ENCODE measurements at places on chromosomes 16 and 17.

DNA sequence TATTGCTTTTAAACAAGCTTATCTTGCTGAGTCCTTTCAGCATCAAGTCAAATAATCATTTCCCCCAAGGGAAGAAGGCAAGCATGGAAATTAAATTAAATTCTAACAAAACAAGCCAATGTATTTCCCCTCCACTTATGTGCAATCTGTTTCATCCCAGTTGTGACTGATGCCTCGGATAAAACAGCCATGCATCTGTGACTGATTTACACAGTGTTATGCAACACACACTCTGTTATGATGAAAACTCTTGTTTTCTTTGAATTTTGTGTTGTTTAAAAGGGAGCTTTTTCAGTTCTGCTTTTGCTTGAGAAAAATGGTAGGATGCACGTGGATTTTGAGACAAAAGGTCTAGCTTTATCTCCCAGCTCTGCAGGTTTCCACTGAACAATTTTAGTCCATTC is 32.6 kb downstream of the TMEM100 start:
- no peak for DNase-seq

GRCh38 chr17:55289106-55289446 is 24.3 kb downstream of the HLF start:
- DNase-seq: no peak

DNA sequence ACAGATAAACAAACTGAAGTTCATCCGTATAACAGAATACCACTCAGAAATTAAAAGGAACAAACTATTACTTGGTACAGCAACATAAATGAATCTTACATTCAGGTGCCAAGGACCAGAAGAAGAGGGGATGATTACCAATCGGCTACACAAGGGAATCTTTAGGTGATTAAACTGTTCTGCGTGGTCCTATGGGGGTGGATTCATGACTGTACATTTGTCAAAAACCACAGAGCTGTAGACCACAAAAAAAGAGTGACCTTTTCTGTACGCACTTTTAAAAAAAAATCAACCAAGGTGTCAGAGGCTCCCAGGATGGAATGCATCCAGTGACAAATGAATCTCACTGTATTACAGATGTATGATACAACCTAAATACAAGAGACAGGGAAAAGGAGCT is 110.8 kb downstream of the CDYL2 start:
- no peak for DNase-seq

- peak; percentile 31 for DNase-seq
Observed at GRCh38 chr16:23435500-23435899, 17.5 kb downstream of the COG7 start.

GRCh38 chr17:68627956-68628575 is 26.9 kb upstream of the FAM20A start:
- DNase-seq: no peak

- no peak for DNase-seq
Observed at GRCh38 chr16:2786061-2786825, 1.1 kb downstream of the PRSS33 start.

DNA sequence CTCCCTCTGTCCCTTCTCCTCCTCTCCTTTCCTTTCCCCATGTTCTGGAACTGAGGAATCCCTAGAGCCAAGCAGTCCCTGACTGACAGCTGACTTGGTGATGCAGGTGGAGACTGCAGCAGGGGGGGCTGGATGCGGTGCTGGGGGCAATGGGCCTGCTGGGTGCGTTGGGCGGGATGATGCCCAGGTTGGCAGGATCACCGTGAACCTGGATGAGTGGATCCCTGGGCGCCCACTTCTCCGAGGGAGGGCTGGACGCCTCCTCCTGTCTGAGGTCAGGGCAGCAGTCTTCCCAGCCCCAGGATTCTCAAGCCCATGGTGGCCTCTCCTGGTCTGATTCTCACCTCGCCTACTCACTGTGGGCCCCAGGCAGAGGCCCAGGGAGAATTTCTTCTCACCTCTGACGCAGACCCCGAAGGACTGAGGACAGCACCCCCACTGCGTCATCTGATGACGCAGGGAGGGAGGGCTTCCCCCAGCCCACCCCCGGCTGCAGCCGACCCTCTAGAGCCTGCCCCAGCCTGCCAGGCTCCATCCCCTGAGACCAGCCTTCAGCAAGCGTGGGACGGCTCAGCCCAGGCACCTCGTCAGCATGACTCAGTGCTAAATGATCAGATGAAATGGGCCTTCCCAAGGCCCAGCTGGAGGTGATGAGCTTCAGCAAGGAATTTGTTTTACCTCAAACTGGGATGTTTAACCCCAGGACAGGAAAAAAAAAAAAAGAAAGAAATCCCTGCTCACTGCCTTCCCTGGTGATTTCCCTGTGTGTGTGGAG is 188.0 kb upstream of the TNRC6C start:
- no peak for DNase-seq

- no peak for DNase-seq
Observed at GRCh38 chr17:50096092-50096491, 941 bp downstream of the PDK2 start.

GRCh38 chr17:31072186-31072585 is 22.6 kb upstream of the NF1 start:
- DNase-seq: no peak

DNA sequence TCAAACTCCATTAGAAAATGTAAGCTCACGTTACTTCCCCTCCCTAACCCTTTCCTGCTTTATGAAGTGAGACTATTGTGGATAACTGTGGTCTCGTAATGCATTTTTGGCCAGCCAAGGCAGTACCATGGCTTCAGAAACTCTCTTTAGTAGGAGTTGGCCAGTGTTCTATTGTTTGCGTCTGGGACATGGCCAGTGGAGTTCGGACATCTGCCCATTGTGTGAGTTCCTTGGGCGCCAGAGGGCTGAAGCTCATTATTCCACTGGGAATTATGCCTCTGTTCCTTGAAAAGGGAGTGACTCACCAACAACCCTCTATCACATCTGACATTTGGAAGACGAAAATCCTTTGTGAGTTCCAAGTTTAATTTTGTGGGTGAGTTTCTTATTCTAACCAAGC is 319.5 kb upstream of the SOX9 start:
- no peak for DNase-seq

GRCh38 chr17:4515501-4515900 is 16.8 kb downstream of the SPNS2 start:
- no peak for DNase-seq

DNA sequence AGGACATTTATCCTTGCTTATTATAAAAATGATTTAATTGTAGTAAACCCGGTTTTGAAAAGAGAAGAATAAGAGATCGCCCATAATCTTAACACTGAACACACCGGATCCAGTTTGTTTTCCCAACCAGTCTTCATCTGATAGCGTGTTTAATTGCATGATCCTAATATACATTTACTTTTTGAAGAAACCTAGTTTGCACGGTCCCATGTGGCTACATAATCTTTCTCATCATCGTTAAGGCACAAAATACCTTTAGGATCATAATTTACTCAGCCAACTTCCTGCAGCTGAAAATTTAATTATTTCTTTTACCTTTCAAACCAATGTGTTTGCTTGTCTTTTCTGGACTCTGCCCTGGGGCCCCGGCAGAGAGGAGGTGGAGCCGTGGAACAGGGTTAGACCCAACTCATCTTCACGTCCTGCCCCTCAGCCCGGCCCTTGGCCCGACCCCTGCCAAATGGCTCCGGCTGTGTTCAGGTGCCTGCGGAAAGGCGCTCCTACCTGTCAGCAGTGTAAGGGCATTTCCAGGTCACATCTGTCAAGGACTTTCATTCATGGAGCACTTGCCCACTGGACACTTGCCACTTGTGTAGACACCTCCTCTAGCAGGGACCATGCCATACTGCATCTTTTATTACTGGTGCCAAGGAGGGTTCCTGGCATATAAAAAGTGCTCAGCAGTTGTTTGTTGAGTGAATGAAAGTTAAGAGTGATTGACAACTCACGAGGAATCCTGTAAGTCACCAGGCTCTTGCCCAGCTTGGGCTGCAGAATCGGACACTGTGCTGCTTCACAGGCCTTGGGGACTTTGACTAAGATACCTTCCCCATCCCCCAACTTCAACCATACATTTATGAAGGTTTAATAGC is 28.6 kb downstream of the SMARCE1 start:
- DNase-seq: no peak

DNA sequence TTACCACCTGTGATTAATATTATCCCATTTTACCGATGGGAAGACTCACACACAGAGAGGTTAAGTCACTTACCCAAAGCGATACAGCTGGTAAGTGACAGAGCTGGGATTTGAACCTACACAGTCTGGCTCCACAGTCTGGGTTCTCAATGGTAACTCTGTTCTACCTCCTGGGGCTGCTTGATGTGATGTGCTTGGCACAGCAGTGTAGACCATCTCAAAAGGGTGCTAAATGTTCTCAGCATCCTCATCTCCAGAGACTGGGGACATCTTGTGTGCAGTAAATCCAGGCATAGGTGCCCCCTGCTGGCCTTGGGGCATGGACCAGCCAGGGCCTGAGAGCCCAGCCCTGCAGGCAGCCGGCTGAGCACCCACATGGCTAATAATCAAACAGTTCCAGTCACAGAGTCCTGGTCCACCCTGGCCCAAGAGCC is 15.4 kb upstream of the KATNB1 start:
- no peak for DNase-seq

GRCh38 chr16:81071805-81072204 is 5.2 kb downstream of the C16orf46 start:
- DNase-seq: no peak

- no peak for DNase-seq
Observed at GRCh38 chr17:79241616-79242015, 167.0 kb downstream of the ENGASE start.

DNA sequence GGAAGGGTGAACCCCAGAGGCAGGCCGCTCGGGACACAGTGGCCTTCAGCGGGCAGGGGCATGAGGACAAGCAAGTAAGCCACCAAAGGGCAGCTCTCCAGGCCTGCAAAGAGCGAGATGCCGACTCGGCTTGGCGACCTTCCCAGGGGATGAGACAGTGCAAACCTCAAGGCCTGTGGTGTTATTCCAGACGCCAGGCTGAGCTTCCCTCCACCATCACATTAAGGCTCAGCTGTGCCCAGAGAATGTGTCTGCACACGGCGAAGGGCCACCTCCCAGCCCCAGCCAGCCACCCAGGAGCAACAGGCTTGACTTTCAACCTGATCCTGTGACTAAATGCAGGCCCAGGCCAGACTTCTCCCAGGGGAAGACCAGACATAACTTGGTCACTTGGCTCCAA is 251.4 kb downstream of the SOX9 start:
- no peak for DNase-seq

DNA sequence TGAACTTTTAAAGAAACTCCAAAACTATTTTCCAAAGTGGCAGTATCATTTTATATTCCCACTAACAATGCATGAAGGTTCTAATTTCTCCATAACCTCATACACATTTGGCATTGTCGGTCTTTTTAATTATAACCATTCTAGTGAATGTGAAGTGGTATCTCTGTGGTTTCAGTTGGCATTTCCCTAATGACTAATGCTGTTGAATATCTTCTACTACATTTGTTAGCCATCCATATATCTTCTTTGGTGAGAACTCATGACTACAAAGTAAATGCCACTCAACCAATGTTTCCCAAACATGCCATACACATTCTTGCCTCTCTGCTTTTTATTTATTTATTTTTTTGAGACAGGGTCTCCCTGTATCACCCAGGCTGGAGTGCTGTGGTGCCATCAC is 31.7 kb upstream of the TAOK1 start:
- no peak for DNase-seq

DNA sequence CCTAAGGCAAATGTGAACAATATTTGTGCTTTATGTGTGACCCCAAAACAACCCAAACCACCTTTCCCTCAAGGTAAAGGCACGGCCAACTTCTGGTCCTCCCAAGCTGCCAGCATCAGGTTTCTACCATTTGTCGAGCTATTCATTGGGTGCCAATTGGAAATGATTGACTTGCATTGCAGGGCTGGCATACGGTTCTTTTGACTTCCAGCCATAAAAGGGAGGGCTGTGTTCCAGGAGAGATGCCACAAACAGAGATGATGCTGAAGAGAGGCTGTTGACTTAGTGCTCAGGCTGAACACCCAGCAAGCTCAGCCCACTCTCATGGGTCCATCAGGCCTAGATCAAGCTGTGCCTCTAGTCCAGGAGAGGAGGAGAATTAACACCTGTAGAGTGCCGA is 252.4 kb downstream of the GRIN2A start:
- no peak for DNase-seq

- no peak for DNase-seq
Observed at GRCh38 chr17:19650826-19651225, 2.3 kb downstream of the ALDH3A2 start.

DNA sequence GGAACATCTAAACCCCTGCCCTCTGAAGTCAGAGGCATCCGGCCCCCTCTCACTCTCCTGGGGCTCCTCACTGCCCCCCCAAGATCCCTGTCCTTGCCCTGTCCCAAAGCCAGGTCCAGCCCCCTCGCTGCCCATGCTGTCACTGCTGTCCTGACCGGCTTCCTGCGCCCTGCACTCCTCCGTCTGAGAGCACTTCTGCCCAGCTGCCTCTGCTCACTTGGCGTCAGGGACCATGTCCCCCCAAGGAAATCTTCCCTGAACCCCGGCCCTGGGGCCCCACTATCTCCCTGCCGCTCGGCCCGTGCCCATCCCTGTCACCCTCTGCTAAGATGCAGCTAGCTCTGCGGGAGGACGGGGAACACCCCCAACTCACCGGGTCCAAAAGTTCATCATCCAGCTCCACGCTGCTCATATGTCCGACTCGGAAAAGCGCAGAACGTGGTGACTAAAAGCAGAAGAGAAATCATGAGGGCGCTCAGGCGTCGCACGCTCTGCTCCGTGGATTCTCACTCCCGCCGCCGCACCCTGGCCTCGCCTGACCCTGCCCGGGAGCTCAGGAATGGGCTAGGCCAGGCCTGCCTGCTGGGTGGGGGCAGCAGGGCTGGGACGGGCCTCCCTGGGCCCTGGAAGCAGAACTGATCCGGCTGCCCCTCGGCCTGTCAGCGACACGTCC is 9.8 kb downstream of the CLCN7 start:
- DNase-seq: no peak

GRCh38 chr17:75032720-75033280 is 14.0 kb downstream of the ATP5PD start:
- no peak for DNase-seq

DNA sequence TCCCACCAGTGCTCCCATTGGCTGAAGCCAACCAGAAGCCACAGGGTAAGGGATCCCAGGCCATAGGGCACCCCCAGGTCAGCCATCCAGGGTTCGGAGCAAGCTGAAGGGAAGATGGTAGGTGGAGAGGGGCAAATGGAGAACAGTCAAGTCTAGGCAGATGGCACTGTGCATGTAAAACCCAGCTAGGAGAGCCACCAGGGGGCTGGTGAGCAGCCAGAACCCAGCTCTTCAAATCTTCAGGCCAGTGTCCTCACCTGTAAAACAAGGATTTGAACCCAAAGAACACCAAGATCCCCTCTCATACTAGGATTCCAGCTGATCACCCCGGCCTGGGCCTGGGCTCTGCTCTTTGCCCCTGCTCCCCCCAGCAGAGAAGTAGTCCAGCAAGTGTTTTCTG is 43.5 kb downstream of the GINS3 start:
- no peak for DNase-seq

GRCh38 chr16:50741225-50741780 is 583 bp upstream of the CYLD start:
- no peak for DNase-seq

- DNase-seq: no peak
Observed at GRCh38 chr16:56119133-56119532, 72.2 kb upstream of the GNAO1 start.

Measured in NCI-H748 treated with DMSO at 0.1 percent for 48 hours (cell line).